ENCODE measurements at places on chromosomes 1 and 21. TPM values are rescaled to one million over a fixed set of nuclear protein-coding genes. Genes with fewer than 3 reads are reported as not detected.

DNA sequence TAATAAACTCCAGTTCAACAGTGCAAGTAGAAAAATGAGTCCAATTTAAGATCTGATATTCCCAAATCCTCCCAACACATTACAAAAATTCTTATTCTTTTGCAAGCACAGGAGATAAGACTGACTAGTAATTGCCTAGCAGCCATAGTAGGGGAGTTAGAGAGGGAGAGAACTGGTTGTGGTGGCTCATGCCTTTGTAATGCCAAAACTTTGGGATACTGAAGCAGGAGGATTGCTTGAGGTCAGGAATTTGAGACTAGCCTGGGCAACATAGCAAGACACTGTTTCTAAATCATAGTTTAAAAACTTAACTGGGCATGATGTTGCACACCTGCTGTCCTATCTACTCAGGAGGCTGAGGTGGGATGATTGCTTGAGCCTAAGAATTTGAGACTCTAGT is 26.7 kb upstream of the PAPPA2 start:
- DNase-seq = no peak

GRCh38 chr1:190011585-190011984 is 466.1 kb downstream of the BRINP3 start:
- DNase-seq = no peak

DNA sequence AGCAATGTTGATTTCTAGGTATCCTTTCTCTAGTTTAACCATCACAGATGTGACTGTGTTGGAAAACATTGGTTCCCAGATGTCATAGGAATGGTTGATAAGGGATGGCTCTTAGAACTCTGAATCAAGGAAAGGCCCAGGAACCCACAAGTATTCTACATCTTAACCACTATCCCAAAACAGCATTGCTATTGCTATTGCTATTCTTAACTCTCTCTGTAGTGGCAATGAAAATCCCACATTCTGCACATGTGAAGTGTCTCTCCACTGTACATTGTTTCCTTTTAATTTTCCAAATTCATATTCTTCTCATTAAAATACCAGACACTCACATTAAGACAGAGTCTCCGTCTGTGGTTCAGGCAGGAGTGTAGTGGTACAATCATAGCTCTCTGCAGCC is 420.4 kb upstream of the RUNX1 start:
- no peak for DNase-seq

The BLACAT1 gene
- not detected for total RNA-seq

DNA sequence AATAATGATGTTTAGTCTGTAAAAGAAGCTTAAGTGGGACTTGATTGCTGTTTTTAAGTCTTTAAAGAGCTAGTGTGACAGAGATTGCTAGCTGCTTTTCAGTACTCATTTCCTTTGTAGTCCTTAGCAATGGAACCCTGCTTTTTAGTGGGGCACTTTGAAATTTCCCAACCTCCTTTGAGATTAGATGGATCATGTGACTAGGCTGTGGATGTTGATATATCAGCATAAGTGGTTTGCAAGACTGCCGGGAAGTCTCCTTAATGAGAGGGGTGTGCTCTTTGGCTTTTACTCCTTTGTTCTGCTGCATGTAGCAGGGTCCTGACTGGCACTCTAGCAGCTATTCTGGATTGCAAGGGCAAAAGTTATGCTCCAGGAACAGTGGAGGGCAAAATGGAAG is 11.2 kb upstream of the RCOR3 start:
- DNase-seq = no peak

GRCh38 chr1:26690157-26690556 is 5.7 kb upstream of the ARID1A start:
- DNase-seq = no peak

DNA sequence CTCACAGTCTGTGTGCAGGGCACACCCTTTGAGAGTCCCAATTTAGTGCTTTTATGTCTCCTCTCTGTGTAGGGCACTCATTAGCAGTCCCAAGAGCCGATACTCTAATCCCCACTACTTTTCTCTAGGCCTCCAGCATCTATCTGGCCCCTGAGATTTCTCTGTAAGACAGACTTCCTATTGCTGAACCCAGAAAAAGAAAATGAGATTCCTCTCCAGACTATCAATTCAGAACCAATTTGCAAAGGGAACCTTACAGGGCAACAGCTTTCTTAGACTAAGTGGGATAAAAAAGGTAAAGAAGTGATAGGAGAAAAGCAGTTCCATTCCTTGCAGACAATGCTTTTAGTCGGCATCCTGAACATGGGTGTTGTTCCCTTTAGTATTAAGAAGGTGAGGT is 172.2 kb downstream of the EDEM3 start:
- DNase-seq = no peak

The PLEKHN1 gene
- total RNA-seq = not detected

The CFHR3 gene
- total RNA-seq = not detected

All from MG63 (cell line).